CD8-positive, alpha-beta memory T cell (primary cell): ENCODE measurements at places on chromosomes 3 and 15. TPM values are rescaled to one million over a fixed set of nuclear protein-coding genes. Genes with fewer than 3 reads are reported as not detected.

Gene TBC1D2B
- total RNA-seq = 41.1 TPM

DNA sequence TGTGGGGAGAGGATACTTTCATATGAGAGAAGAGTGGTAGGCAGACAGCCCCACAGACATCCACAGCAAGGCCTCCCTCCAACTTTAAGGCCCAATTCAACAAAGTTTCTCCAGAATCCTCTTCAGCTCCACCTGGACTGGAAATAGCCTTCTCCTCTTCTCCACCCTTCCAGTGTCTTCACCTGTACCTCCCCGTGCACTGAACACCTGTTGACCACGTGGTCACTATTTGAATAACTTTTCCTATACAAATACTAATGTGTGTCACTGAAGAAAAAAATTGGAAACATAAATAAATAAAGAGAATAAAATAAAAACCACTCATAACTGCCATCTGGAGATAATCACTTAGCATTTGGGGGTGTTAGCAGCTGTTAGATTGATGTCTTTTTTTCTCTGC, 52.9 kb downstream of the CCNL1 start:
- peaks cover 16% of the 10 kb centered on the region for H3K4me1 ChIP-seq
- H3K4me3 ChIP-seq = no peak overlapping the region
- H3K27ac ChIP-seq = no peak overlapping the region
- no peak for DNase-seq
- H3K36me3 ChIP-seq = no peaks in the 10 kb centered on the region

DNA sequence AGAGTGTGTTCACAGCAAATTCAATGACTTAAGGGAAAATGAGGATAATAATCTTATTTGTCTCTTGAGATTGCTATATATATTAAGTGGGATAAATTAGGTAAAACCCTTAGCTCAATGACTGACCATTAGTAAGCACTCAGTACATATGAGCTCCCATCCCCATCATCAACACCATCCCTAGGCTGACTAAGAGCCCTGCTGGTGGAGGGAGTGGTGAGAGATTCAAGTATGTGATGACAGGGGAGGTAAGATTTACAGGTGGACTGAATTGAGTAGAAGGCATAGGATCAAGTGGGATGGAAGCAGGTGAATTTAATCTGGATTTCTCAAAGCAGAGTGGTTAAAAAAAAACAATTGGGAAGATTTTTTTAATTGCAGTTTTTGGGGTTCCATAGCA, 21.0 kb upstream of the LRRN1 start:
- H3K27ac ChIP-seq = no peak overlapping the region
- H3K36me3 ChIP-seq = no peaks in the 10 kb centered on the region
- H3K4me3 ChIP-seq = no peak overlapping the region

DNA sequence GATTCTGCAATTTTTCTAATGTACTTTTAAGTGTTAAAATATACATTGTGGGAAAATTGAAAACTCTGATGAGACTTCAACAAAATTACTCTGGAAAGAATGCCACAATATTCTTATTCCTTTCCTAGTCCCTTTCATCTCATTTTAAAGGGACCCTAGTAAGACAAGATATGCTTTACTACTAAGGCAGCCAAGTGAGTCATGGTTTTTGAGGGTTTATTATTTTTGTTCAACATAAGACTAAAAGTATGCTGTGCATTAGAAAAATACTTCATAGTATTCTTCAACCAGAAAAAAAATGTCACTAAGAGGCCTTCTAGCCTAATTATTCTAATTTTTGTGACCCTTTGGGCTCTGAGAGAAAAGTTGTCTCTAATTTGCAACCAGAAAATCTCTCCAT, 7.4 kb downstream of the IL12A start:
- H3K36me3 ChIP-seq = no peaks in the 10 kb centered on the region
- DNase-seq = no peak
- H3K4me3 ChIP-seq = no peak overlapping the region
- no peaks in the 10 kb centered on the region for H3K4me1 ChIP-seq
- H3K27ac ChIP-seq = no peak overlapping the region

GRCh38 chr3:3196148-3196861, 16.8 kb upstream of the CRBN start:
- H3K4me3 ChIP-seq = no peak overlapping the region
- no peak for DNase-seq
- H3K27me3 ChIP-seq = no peaks in the 10 kb centered on the region
- no peak overlapping the region for H3K27ac ChIP-seq
- peaks cover 24% of the 10 kb centered on the region for H3K4me1 ChIP-seq

- no peak overlapping the region for H3K27ac ChIP-seq
- DNase-seq = no peak
- no peak overlapping the region for H3K4me3 ChIP-seq
- H3K36me3 ChIP-seq = no peaks in the 10 kb centered on the region
- no peaks in the 10 kb centered on the region for H3K27me3 ChIP-seq
Observed at GRCh38 chr3:16147220-16147994, 27.1 kb upstream of the GALNT15 start.

DNA sequence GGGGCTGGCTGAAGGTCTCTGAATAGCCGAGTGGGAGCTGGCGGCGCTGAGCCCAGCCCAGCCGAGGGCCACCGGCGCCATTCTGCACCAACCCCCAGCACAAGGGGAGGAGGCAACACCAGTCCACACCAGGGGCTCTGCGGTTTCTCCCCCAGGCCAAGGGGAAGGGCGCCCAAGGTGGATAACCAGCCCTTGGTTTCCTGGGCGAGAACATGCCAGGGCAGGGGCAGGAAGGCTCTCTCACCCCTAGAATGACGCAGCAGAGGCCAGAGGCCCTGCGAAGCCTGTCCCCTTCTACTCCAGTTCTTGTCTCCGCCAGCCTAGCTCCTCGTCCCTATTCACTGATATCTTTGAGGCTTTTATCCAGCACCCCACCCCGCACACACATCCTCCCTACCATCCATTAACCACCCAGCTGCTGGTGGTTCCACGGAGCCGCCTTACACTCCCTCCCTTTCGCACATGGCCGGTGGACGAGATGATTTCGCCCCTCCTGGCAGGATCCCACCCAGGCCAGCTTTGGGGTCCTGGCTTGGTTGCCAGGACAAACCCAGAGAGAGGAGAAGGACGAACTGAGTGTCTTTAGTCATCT, 1.3 kb downstream of the RBPMS2 start:
- no peaks in the 10 kb centered on the region for H3K36me3 ChIP-seq
- no peak overlapping the region for H3K4me3 ChIP-seq
